Osteoblast (primary cell): ENCODE measurements at places on chromosomes 13 and 19. TPM values are rescaled to one million over a fixed set of nuclear protein-coding genes. Genes with fewer than 3 reads are reported as not detected.

- H3K4me3 ChIP-seq: no peak overlapping the region
- H3K4me1 ChIP-seq: peaks cover 29% of the 10 kb centered on the region
- peak overlapping the region; percentile 88 for H3K27ac ChIP-seq
- H3K27me3 ChIP-seq: no peaks in the 10 kb centered on the region
- H3K36me3 ChIP-seq: no peaks in the 10 kb centered on the region
Measured at GRCh38 chr13:105334211-105334610, 1201.3 kb downstream of the EFNB2 start.

- no peak for DNase-seq
- H3K27ac ChIP-seq: no peak overlapping the region
- H3K27me3 ChIP-seq: no peaks in the 10 kb centered on the region
- no peaks in the 10 kb centered on the region for H3K4me1 ChIP-seq
- H3K36me3 ChIP-seq: no peaks in the 10 kb centered on the region
- no peak overlapping the region for H3K4me3 ChIP-seq
Measured at GRCh38 chr13:73967397-73968165, 166.6 kb downstream of the KLF12 start.

TEX26 gene
- not detected in 2 replicates for total RNA-seq

FAM216B gene
- under 0.01 TPM in 1 of 2 replicates, not detected in the other for total RNA-seq

UBE2L5 gene
- total RNA-seq: 0.59 TPM in 1 of 2 replicates, not detected in the other

C1QTNF9 gene
- total RNA-seq: under 0.01 TPM in 1 of 2 replicates, not detected in the other
